ENCODE measurements at places on chromosomes 13 and 19.

GRCh38 chr13:38943231-38943630 lies 47.4 kb downstream of the STOML3 start:
- no peak for DNase-seq

GRCh38 chr19:52351512-52351911 lies 15.5 kb downstream of the ZNF610 start:
- DNase-seq, result no peak

- no peak for DNase-seq
These were observed 134.1 kb downstream of the KATNAL1 start for GRCh38 chr13:30173303-30173610.

GRCh38 chr19:30228113-30228834 lies 143.9 kb upstream of the ZNF536 start:
- DNase-seq, result no peak

DNA sequence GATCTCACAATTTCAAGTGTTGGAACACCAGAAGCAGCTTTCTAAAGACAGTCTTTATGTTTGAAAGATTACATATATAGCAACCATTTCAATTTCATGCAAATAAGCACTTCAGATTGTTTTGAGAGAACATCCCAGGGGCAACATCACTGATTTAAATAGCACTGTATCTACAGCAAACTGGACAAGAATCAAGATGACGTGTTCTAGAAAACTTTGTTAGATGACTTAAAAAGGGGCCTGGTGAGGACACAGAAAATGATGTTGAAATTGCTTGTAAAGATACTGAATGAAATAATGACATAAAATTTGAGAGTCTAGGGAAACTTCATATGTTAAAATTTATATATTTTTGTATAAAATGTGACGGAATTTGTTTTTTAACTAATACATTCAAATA lies 277.1 kb downstream of the KLF12 start:
- no peak for DNase-seq

DNA sequence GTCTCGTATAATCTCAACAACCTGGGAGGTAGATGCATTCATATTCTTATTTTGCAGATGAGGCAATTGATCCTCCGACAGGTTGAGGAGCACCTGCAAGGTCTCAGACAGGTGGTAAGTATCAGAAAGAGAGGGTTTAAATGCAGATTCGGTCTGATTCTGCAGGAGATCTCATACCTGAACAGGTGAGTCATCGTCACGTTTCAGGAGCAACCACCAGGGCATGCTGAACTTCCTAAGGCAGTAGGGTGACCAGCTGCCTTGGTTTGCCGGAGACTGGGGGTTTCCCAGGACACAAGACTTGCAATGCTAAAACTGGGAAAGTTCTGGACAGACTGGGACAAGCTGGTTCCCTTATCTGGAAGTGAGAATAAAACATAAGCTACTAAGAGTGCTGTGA lies 68.8 kb upstream of the TSHZ3 start:
- DNase-seq, result no peak

GRCh38 chr19:795073-795611 lies 2.1 kb upstream of the PTBP1 start:
- DNase-seq, result no peak

DNA sequence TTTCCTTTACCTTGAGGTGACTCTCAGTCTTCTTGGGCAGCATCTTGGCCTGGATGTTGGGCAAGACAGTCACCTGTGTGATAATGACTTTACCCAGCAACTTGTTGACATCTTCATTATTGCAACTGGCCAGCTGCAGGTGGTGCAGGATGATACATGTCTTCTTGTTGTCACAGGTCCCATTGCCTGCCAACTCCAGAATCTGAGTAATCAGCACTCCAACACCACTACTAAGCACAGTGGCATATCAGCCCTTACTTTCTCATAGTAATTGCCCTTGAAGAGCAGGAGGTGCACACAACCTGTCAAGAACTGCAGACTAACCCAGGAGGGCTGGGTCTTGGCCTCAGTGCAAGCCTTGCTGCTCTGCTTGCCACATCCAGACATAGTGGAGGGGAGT lies 57.8 kb downstream of the CCNA1 start:
- no peak for DNase-seq

GRCh38 chr13:43305416-43305815 lies 282.0 kb downstream of the DNAJC15 start:
- DNase-seq, result peak; percentile 56

GRCh38 chr13:73131247-73131646 lies 72.4 kb downstream of the KLF5 start:
- DNase-seq, result no peak

- peak; percentile 12 for DNase-seq
These were observed 16.3 kb downstream of the POP4 start for GRCh38 chr19:29622166-29623070.

- no peak for DNase-seq
These were observed 22.3 kb downstream of the ZSWIM9 start for GRCh38 chr19:48192750-48193149.

GRCh38 chr19:4007836-4008539 lies 452 bp downstream of the PIAS4 start:
- DNase-seq, result no peak

DNA sequence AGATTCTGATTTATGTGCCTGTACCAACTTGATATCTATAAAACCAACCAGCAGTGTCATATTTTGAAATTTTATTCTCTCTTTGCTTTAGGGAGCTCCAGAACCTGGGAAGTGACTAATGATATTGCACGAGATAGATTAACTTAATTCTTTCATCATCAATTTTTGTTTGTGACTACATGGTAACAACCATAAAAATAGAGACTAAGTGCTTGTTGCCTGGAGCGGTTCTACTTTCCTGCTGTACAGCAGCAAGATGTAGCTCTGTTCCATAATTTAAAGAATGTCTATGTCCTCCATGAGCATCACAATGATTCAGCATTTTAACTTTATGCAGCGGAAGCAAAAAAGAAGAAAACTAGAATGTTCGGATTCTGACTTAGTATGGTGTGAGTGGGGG lies 275.6 kb downstream of the KLF5 start:
- peak; percentile 67 for DNase-seq

GRCh38 chr19:15128162-15128770 lies 21.1 kb downstream of the SYDE1 start:
- peak; percentile 75 for DNase-seq

- no peak for DNase-seq
These were observed 99.7 kb downstream of the KCNRG start for GRCh38 chr13:50114961-50115360.

- no peak for DNase-seq
These were observed 187.0 kb upstream of the EDNRB start for GRCh38 chr13:78105656-78106055.

GRCh38 chr19:39265321-39265916 lies 2.8 kb upstream of the IFNL2 start:
- DNase-seq, result no peak

GRCh38 chr19:47573071-47574026 lies at the start of gene ZNF541:
ZNF541 (minus strand) TSS chr19:47573148; CDS start chr19:47555856, 17,292 bp downstream.
- DNase-seq, result no peak

GRCh38 chr13:89750371-89750770 lies 1597.1 kb upstream of the MIR17HG start:
- no peak for DNase-seq

GRCh38 chr19:28595722-28596480 lies 617.0 kb downstream of the UQCRFS1 start:
- no peak for DNase-seq

- DNase-seq, result peak; percentile 6
These were observed 10.5 kb downstream of the NAXD start for GRCh38 chr13:110625771-110626321.
